DMS53 (cell line): ENCODE measurements at places on chromosomes 4 and X.

GRCh38 chrX:9859711-9860555, 73.7 kb downstream of the SHROOM2 start:
- no peak for DNase-seq

DNA sequence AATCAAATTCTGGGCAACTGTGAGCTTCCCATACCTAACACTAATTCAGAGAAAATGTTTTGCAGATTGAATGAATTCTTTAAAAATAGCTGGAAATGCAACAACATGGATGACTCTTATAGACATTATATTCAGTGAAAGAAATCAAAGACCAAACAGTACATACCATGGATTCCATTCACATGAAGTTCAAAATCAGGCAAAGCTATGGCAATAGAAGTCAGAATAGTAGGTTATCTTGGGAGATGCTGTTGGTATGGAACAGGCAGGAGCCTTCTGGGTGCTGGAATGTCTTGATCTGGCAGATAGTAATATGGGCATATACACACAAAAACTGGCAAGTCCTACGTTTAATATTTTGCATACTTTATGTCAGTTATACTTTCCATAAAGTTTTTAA, 25.5 kb upstream of the CBLL2 start:
- DNase-seq: no peak

DNA sequence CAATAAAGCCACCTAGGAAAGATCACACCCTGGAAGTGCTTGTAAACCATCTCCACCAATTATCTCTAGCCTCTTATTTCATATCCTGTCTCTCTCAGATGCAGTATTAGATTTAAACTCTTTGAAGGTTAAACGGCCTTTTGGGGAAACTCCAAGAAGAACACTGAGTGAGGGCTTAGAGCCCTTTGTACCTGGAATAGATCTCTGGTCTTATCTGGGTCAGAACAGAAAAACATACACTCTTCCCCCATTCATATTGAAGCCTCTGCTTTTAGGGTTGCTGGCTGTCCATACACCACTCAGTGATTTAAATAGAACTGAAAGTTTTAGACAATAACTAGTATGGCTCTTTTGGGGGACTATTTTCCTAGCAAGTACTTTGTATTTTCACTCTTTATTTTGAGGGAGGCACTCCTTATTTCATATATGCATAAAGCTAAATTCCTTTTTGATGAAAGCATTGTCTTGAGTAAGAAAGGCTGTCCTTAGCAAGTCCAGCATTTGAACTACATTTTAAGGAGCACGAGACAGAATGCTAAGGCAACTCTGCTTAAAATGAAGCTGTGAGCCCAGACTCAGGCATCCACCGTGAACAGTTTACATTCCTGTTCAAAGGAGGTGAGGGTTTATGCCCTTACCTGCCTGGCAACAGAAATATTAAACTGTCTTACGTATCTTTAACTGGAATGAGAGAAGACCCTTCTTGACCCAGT, 17.4 kb downstream of the YY2 start:
- no peak for DNase-seq

DNA sequence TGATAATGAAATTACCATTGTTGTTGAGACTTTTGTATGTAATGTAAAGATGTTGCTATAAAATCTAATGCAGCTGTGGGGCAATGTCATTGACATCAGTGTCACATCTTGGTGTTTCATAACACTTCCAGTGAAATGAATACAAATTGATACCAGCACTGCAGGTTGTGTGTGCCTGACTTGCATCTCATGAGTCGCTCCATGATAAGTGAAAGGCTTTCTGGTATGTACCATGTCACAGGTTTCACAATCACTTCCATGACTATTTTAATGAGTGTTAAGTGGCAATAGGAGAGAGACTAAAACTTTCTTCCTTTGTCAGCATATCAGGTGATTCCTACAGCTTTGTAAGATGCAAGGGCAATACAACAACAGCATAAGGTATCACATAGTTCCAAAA, 94.4 kb downstream of the ABCB7 start:
- DNase-seq: no peak

DNA sequence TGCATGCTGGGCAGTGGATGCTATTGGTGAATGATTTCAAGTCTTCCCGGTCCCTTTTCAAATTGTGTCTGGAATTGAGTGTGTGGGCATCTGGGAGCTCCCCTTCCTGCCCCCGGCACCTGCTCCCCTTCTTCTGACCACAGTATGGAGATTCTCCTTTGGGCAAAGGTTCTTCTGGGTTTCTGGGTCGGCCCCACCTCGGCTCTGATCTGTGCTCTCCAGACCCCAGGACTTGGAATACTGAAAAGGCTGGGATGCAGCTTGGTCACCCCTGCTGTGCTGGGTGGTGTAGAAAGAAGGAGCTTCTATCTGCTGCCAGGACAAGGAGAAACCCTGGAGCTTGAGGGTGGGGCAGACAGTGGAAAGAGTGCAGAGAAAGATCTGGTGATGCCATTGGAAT, 78.8 kb downstream of the WFS1 start:
- no peak for DNase-seq

DNA sequence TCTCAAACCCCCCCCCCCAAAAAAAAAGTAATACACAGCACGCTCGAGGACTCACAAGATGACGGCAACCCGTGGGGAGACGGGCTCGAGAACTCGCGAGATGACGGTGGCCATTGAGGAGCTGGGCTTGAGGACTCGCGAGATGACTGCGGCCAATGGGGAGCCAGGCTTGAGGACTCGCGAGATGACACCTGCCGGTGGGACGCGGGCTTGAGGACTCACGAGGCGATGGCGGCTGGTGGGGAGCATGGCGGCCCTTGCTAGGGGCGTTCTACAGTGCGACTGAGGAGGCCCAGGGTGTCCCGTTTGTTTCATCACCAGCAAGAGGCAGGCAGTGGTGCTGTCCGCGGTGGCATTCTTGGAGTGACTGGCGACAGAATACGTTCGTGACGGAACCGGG, 172.4 kb upstream of the MAGEB16 start:
- DNase-seq: no peak

GRCh38 chr4:185508181-185508580, 27.1 kb downstream of the PDLIM3 start:
- peak; percentile 89 for DNase-seq

DNA sequence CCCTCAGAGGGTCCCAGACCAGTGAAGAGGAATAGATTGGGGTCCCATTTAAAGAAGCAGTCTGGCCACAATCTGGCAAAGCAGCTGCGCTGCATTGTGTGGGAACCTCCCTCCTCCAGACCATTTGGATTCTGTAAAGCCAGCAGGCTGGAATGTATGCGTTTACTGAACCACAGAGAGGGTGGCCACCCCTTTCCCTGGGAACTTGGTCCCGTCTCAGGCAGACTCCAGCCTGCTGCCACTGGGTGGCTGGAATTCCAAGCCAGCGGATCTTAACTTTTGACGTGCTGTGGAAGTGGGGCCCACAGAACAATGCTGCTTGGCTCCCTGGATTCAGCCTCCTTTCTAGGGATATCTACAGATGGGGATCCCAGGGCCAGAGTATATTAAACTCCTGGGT, 307.2 kb downstream of the DACH2 start:
- DNase-seq: no peak

DNA sequence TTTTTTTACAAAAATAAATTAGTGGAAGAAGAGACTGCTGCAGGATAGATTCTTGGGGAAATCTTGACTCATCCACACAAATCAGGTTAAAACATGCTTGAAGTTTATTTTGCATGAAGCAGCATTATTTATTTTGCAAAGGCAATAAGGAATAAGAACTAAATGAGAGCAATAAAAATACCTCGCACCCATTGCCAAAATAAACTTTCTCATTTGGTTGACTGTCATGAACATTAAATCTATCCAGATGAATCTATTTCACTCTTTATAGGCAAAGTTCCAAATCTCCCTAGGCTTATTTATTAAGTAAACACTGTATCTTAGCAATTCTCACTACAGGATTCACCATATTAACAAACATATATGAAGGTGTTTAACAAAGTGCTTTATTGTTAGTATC, 58.9 kb downstream of the HOPX start:
- no peak for DNase-seq

DNA sequence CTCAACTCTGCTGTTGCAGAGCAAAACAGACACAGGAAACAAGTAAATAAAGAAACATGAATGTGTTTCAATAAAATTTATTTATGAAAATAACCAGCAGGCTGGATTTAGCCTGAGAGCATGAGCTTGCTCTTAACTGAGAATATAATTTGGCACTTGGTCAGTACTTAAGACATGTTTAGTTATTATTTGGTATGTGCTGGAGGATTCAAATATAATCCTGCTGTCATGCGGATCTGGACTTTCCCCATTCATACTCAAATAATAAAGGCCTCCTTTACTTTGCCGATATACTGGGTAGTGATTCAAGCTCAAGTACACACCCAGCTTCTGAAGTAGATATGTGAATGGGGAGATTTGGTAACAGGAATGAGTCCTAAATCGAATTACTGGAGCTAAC, 465.5 kb upstream of the HS3ST1 start:
- no peak for DNase-seq

GRCh38 chr4:94352996-94353395, 10.4 kb upstream of the HPGDS start:
- DNase-seq: no peak
